Glomerular endothelial cell (primary cell): ENCODE measurements at places on chromosomes 11 and 22. TPM values are rescaled to one million over a fixed set of nuclear protein-coding genes. Genes with fewer than 3 reads are reported as not detected.
A peak's percentile ranks its signal among the peaks of the same experiment; 100 is the strongest.

Gene POU2AF2
- total RNA-seq: not detected in 2 replicates

Gene RCN1
- total RNA-seq: 288 and 333 TPM in 2 replicates

Gene TMPRSS13
- total RNA-seq: 0.05 and 0.06 TPM in 2 replicates

Gene PRR33
- not detected in 2 replicates for total RNA-seq

Gene ACRV1
- not detected in 2 replicates for total RNA-seq

Gene LDLRAD3
- 22.1 and 26.2 TPM in 2 replicates for total RNA-seq

Gene BATF2
- total RNA-seq: 1.3 and 2.7 TPM in 2 replicates

Gene TIGD3
- 0.41 TPM in 1 of 2 replicates, not detected in the other for total RNA-seq

Gene HTR3A
- total RNA-seq: not detected in 2 replicates

GRCh38 chr11:62702246-62702645, 5.0 kb downstream of the BSCL2 start:
- DNase-seq: no peak

DNA sequence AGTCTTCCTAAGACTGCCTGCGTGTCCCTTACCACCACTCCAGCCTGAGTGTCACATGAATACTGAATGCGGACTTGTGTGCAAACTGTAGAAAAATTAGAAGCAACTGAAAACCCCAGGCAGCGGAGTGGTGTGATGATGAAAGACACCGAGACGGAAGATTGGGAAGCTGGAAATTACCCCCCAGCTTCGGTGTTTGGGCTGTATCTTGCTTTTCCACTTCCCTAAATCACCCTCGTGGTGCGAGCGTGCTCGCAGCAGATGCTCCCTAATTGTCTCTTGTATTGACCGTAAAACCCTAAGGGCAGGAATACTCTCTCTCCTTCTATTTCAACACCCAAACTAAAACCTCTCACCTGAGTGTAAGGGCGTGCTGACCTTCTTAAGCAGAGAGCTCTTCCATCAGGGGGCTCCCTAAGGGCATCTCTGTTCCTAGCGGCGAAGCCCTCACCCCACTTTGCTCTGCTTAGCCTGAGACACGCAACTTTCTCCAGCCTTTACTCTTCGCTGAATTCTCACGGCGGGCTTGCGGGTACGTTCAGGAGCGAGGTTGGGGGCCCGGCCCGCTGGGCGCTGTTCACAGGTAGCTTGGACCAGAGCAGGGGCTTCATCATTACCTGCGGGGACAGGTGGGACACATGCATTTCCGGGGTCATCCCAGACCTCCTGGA, 62.4 kb downstream of the CRYBB2 start:
- no peak for DNase-seq

DNA sequence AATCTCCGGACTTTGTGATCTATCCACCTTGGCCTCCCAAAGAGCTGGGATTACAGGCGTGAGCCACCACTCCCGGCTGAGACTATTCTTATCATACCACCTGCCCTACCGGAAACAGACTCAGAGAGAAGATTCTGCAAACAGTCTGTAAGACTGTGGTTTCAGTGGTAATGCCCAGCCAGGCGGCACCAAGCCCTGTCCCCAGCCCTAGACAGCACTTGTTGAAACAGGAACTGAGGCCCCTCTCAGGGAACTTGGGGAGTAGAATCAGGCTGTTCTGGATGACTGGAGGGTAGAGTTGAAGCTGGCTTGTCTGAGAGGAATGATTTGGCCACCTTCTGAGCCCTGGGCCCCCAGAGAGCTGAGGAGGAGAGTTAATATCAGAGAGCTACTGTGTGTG, 1.3 kb upstream of the INSC start:
- DNase-seq: no peak

DNA sequence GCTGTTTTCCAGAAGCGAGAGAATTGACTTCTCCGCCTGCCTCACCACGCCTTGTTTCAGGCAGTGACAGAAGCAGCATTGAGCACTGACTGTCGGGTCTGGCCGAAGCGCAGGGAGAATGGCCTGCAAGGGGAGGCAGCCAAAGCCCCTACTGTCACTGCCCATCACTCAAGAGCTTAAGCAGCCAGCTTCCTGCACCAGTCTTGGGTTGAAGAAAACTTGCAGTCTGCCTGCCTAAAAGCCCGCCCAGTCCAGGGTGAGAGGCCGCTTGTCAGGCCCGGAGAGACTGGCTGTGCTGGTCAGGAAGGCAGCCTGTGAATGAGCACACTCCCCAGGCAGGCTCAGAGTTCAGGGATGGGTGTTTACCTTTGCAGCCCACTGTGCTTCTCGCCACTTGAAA, 108.3 kb downstream of the PKNOX2 start:
- DNase-seq: no peak

DNA sequence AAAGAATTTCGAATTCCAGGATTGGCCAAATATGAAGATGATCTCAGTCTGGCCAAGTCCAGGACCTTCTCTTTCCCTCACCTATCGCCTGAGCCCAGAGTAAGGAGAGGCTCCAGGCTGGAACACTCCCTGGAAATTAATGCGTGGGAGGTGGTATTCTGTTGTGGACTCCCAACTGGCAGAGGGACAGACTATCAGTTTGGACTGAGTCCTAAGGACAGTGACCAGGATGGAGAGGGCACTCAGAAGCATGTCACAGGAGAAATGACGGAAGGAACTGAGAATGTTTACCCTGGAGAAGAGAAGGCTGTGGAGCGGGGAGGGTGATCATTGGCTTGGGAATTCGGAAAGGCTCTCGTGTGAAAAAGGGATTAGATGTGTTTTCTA, 84.4 kb downstream of the RPL27A start:
- DNase-seq: no peak

DNA sequence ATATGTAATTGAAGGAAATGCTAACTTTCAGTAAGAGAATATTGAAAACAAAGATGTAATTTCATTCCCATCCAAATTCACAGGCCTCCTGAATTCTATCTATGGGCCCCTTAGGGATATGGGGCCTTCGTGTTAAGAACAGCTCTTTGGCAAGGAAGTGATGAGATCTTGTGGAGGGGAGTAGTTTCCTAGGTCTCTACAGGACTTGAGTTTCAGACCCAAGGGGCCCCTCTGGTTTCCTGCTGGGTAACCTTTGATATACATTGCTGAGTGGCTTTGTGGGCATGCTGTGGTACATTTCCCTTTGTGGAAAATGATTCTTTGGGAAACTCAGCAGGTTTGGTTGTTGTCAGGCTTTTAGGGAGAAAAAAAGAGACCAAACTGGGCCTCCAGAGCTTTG, 6.2 kb downstream of the STIM1 start:
- DNase-seq: no peak

- no peak for DNase-seq
Measured at GRCh38 chr11:9347100-9347499, 32.7 kb upstream of the TMEM41B start.

DNA sequence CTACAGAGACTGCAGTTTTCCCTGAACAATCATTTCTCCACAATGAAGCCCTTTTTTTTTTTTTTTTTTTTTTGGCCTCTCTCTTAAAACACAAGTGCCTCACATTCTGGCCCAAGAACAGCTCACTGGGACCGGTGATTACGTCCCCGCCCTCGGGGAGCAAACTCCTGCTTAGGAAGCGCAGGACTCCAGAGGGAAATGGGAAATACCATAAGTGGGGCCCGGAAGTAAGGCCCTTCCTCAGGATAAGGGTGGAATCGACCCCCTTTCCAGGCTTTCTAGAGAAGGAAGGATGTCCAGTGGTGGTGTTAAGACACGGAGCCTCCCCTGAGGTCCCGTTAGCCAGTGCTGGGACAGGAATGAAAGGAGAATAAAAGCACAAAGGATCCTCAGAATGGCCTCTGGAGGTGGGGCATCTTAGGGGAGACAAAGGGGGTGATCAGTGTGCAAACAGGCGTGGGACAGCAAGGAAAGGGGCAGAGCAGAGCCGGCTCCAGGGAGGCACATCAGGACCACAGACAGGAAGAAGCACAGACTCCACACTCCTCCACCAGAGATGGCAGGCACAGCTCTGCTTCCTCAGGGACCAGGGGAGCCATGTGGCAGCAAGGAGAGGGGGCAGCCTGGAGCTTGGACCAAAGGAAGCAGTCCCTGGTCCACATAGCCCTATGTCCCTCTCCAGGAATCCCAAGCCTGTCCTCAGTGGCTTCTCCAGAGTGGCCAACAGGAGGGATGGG, 61.3 kb downstream of the CHST1 start:
- DNase-seq: no peak

- no peak for DNase-seq
Measured at GRCh38 chr22:39906207-39906606, 5.3 kb downstream of the GRAP2 start.

DNA sequence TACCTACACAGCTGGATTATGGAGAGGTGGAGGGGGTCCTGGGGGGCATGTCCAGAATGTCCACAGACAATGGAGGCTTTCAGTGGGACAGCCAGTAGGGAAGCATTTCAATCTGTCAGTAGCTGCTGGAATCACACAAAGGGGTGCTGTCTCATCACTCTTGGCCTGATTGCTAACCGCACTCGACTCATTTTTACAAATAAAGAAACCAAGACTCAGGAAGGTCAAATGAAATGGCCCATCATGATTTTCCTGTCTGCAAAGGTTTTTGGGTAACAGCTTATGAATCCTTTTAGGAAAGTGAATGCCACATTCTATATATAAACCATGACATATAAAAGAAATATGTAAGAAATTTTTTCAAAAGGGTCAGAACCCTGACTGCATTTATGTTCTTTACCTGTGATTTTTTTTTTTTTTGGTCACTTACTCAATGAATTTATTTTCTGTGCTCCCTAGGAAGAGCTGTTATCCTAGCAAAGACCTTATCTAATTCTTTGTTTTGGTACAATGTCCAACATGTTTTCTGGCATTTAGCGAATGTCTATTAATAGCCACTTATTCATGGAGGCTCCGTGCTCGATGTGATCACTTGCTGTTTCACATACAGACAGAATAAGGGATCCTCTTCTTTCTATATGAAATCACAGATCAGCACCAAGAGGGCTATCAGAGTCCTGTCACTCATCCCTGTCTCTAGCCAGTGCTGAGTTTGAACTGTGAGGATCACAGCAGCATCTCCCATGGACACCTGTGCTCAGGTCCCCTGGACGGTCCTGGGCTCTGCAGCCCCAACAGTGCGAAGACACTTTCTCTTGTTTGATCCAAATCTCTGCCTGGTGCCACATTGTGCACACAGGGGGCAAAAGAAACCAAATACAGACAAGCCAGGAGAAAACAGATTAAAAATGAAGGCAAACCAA, 979.7 kb downstream of the NTM start:
- DNase-seq: no peak

GRCh38 chr22:49880281-49880680, 26.6 kb downstream of the ZBED4 start:
- peak; percentile 22 for DNase-seq

- no peak for DNase-seq
Measured at GRCh38 chr11:46338988-46339666, 8.1 kb upstream of the DGKZ start.

- DNase-seq: no peak
Measured at GRCh38 chr11:95661162-95661561, 128.4 kb downstream of the FAM76B start.

- no peak for DNase-seq
Measured at GRCh38 chr11:2507212-2507901, 62.5 kb downstream of the KCNQ1 start.

GRCh38 chr22:24027389-24027975, 16.4 kb downstream of the CABIN1 start:
- DNase-seq: no peak

DNA sequence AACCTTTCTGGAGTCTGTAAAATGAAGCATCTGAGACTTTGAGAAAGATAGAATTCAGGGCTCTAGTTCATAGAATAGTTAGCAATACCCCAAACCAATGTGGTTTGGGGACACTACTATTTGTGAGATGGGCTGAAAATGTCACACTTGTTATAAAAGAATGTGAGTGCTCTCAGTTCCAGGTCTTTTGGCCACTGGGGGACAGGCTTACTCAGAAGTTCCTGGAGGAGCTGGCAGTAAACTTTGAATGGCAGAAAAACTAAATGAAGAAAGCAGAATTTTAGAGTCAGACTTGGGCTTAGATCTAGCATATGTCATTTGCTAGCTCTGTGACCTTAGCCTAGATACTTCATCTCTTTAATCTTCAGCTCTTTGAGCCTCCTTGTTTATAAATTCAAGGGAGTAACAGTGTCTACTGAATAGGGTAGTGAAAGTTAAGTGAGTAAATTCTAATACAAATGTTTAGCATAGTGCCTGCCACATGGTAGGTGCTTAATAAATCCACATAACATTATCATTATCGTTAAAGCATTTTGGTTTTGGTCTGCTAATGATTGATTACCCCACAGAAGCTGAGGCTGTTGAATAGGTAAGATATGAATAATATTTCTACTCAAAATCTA, 3.7 kb downstream of the LYVE1 start:
- no peak for DNase-seq

DNA sequence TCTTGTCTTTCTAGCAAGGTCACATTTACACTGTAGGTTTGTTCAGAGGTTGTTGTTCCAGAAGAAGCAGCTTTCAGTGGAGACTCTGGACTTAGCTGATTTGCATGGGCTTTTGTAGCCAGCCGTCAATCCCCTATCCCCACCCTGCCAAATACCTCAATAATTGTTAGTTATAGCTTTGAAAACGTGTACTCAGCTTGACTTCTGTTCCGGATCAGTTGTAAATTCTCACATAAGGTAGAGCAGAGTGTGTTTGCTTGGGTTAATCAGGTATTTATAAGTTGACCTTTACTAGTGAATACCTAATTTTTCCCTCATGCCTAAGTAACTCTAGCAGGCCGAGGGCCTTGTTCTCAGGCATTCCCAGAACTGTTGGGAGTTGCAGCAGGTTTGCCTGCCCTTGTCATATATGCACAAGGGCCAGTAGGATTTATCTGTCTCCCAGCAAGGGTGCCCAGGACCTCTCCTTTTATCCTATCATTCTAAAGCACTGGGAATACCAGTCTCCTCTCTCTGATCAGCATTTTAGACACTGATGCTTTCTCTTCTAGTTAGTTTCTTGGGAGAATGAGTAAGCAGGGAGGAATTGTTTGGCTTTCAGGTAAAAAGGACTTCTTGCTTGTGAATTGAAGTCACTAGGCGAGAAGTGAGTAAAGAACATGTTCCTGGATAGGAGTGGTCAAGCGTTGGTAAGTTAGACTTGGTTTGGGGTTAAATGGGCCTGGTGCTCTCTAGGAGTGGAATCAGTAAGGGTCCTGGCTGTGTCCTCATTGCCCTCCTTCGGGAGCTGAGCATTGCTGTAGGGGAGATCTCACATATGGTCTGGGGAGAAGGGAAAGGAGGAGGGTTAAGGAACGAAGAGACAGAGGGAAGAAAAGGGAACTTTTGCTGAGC, 22.1 kb downstream of the STIM1 start:
- DNase-seq: no peak
